Heart left ventricle (tissue), 16 donors: ENCODE measurements at places on chromosomes 16 and 17. TPM values are rescaled to one million over a fixed set of nuclear protein-coding genes. Genes with fewer than 3 reads are reported as not detected.
A peak's percentile ranks its signal among the peaks of the same experiment; 100 is the strongest.

- DNase-seq: no peak
These were observed 76.3 kb upstream of the TBC1D3K start for GRCh38 chr17:37847811-37848331.

- no peak for DNase-seq
These were observed 65.1 kb downstream of the NUP93 start for GRCh38 chr16:56795011-56795410.

DNA sequence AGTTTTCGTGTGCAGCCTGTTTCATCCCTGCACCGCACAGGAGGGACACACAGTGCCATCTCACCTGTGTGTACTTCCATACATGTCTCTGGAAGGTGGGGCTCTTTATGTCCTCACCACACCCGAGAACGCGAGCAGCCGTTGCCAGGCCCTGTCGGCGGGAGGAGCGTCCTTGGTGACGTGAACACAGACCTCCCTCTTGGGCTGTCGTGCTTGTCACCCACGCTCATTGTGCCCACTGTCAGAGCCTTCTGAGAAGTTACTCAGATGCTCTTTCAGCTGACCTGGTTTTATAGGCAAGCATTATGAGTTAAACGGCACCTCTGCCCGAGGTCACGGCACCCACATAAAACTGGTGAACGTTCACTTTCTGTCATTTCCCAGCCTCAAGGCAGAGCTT lies 40.2 kb downstream of the ZNF750 start:
- no peak for DNase-seq

DNA sequence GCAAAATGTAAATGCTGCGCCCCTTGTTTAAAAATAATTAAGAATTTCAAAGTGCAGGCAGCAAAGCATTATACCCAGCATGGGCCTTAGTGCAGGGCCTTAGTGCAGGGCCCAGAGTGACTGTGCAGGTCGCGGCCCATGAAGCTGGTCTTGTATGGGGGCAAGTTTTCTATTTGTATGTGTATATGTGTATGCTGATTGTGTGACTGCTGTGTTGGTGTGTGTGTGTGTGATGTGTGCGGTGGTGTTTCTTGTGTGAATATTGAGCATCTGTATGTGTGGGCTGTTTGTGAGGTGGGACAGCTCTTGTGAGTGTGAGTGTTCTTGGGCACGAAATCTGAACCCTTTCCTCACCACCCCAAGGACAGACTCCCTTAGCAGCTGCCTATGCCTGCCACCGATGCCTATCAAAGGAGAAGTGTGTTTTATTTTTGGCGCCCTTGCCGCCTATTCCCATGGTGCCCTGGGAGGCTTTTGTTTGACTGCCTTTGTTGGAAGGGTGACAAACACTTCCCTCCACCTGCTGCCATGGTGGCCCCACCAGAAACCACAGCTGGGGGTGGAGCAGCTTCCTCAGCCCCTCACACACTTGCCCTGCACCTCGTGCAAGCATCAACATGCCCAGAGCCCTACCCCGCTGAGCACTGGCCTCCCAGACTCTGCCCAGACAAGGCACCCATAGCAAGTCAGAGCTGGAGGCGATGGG lies 18.0 kb downstream of the CCR7 start:
- DNase-seq: no peak

DNA sequence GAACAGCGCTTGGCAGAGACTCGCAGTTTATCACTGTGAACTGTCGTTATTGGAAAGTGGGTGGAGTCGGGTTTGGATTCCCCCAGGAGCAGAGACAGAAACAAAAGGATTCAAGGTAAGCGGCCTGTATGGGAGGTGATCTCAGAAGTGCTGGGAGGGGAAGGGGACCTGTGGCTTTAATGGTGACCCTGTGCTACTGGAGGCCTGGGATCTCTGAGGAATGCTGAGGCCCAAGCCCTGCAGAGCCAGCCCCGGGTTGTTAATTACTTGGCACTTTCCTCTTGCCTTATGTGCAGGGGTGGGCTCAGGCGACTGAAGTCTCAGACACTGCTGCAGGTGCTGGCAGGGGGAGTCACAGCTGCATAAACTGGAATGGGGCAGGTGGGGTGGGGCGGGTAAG lies 27.4 kb downstream of the IRF8 start:
- DNase-seq: no peak

- DNase-seq: no peak
These were observed 28.4 kb upstream of the GLG1 start for GRCh38 chr16:74635303-74635702.

DNA sequence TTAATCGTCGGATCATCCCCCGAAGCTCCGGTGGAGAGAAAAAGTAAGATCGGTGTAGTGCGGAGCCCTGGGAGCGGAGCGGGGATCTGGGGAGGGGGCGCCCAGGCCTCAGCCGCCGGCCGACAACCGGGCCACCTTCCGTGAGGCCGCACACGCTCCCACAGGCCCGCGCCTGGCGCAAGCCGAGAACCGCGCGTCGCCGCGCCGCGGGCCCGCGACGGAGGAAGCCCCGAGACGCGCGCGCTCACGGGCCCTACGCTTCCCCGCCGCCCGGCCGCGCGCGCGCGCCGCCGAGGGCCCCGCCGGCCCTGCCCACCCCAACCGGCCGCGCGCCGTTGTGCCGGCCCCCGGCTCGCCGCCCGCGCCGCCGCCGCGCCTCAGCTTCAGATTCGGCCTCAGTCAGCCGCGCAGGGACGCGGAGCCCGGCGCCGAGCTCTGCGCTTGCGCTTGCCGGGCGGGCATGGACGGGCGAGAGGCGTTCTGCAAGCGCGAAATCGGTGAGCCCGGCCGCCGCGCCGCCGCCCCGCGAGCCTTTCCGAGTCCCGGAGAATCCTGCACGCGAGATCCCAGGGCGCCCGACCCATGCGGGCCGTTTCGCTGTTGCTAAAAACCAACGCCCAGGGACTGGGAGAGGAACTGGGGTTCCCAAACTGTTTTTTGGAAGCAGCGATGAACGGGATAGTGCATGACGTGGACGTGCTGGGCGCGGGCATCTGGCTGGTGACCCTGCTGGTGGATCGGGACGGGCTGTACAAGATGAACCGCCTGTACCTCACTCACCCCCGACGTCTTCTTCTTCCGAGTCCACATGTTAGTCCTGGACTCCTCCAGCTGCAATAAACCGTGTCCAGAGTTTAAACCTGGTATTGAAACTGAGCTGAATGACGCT lies 28.0 kb upstream of the LRRC37A start:
- peak; percentile 94 for DNase-seq

- peak; percentile 63 for DNase-seq
These were observed 4.9 kb downstream of the MAP3K14 start for GRCh38 chr17:45311760-45312476.

DNA sequence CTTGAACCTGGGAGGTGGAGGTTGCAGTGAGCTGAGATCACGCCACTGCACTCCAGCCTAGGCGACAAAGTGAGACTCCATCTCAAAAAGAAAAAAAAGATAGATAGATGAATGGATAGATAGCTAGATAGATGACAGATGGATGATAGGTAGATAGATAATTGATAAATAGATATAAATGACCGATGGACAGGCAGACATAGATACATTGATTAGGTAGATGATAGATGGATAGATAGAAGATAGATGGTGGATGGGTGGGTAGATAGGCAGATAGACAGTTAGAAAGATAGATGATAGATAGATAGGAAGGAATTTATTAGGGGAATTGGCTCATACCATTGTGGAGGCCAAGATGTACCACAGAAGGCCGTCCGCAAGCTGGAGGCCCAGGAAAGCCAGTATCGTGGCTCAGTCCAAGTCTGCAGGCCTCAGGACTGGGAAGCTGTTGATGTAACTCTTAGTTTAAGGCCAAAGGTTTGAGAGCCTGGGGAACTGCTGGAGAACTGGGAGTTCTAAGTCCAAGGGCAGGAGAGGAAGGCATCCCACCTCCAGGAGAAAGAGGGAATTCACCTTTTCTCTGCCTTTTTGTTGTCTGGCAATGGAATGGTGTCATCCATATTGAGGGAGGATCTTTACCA lies 156.1 kb downstream of the SEC14L1 start:
- no peak for DNase-seq

GRCh38 chr17:30812218-30813177 lies 12.0 kb downstream of the CRLF3 start:
- DNase-seq: no peak

GRCh38 chr17:46042925-46043324 lies 43.9 kb downstream of the STH start:
- no peak for DNase-seq

- no peak for DNase-seq
These were observed 1.6 kb downstream of the FHOD1 start for GRCh38 chr16:67245674-67246080.

GRCh38 chr17:71689782-71690181 lies 431.0 kb upstream of the SOX9 start:
- DNase-seq: no peak

DNA sequence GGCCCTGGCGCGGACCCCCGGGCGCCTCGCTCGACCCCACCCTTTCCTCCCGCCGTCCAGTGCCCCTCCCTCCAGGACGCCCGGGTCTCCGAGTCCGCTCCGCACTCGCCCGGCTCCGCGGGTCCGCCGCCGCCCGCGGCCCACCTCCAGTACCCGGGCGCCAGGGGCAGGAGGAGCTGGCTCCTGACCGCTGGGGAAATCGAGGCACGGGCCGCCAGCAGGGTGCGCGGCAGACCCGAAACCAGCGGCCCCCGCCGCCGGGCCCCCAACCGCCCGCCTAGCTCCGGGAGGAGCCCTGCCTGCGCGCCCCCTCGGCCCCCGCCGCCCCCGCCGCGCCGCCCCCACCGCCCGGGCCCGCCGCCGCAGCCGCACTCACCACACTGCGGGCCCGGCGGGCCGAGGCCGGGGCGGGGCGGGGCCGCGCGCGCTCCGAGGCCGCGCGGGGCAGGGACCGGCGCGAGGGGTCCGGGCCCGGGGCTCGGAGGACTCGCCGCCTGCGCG lies 333 bp downstream of the MAFG start:
- DNase-seq: no peak

DNA sequence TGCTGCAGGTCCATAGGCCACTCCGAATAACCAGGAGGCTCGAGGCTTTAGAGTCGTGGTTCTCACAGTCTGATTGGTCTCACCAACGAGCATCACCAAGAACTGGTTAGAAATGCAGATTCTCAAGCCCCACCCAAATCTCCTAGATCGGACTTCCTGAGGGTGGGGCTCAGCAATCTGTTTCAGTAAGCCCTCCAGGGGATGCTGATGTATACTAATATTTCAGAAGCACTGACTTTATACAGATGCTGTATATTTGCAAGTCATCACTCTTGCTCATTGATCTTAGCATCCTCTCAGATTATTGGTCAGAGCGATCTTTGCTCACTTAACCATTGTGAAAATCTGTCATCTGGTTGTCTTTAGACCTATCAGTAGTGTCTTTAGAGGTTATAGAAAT lies 4.4 kb upstream of the VAC14 start:
- DNase-seq: no peak

GRCh38 chr16:51408357-51408756 lies 257.3 kb upstream of the SALL1 start:
- DNase-seq: no peak

DNA sequence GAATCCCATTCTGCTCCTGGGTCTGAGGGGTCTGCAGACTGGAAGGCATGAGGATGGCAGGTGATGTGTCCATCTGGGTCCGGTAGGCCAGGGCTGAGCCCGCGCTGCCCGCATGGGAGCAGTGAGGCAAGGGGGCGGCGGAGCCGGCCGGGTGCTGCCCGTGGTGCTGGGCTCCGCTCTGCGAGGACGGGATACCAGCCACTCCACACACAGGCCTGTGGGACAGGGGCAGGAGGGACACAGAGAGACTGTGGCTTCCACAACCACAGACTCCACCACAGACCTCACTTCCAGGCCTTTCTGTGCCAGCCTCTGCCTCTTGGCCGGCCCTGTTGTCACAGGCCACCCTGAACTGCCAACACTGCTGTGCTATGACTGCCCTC lies 25.4 kb downstream of the MAP1LC3B start:
- DNase-seq: no peak

DNA sequence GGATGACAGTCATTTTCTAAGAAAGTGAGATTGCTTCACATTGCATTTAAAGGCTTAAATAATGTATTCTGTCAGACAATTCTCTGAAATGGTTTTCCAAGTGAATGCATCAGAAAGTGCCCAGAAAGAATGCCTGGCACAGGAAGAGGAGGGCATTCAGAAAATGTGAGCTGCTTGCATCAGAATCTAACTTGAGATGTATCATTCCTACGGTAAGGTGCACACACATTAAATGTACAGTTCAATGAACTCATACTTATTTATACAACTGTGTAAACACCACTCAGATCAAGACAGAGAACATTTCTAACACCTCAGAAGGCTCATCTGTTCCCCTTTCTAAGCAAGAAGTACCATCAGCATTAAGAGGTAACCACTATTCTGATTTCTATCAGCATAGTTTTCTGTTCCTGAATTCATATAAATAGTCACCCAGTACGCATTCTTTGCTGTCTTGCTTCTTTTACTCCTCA lies 638.0 kb downstream of the MAF start:
- no peak for DNase-seq

The RHBDL1 gene
- polyA plus RNA-seq: 3.6 TPM

The SDR42E1 gene
- 0.11 TPM for polyA plus RNA-seq

The KRT40 gene
- polyA plus RNA-seq: not detected

The HBA2 gene
- 90.1 TPM for polyA plus RNA-seq

The KRT14 gene
- not detected for polyA plus RNA-seq

The TSPOAP1 gene
- polyA plus RNA-seq: 19.0 TPM
